Activated B cell treated with CpG ODN at 0.5 μM for 24 hours (primary cell): ENCODE measurements at places on chromosomes 12 and 14. TPM values are rescaled to one million over a fixed set of nuclear protein-coding genes. Genes with fewer than 3 reads are reported as not detected.

DNA sequence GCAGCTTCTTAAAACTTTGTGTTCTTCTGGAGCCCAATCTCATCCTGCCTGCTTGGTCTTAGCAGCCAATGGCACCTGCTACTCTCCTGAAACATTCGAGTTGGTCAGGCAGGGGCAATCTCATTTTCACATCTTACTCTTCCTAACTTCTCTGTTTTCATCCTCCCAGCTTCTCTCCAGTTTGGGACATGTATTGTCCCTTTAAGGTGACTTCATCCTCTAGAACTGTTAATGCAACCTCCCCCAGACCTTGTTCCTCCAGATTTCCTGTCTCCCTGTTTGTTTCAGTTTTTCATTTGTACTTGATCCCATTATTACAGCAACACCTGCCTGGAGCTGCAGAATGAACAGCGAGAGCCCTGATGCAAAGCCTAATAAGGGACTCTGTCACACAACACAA is 31.3 kb downstream of the SERPINA11 start:
- DNase-seq = no peak

Gene DBX2
- not detected in 2 replicates for total RNA-seq

- DNase-seq = no peak
Observed at GRCh38 chr14:23153851-23154796, 29.3 kb downstream of the SLC7A8 start.

GRCh38 chr12:56955631-56956256 is 1.7 kb downstream of the RDH16 start:
- no peak for DNase-seq

Gene KRT7
- total RNA-seq = 0.81 and 1.1 TPM in 2 replicates

DNA sequence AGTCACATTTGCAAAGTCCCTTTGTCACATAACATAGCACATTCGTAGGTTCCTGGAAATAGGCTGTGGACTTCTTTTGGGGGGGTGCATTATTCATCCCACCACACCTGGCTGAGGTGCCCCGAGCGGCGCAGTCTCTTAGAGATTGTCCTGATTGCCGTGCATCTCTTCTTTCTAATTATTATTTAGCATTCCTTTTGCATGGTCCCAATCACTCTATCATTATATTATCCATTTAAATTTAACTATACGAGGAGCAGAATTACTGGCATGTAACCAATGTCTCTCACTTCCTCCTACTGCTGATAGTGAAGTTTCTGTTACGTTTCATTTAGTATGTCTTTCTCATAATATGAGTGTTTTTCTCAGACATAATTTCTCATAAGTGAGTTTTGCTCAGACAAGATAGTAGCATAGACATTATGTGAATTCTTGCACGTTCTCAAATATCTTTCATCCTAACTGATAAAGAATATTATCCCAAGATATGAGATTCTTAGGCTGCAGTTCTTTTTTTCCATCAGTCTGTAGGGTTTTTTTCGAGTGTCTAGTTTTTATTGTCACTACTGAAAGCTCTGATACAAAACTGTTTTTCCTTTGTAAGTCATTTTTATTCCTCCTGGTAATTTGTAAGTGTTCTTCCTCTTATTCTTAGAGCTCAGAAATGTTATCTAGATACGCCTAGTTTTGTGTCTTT is 444.3 kb downstream of the NELL2 start:
- no peak for DNase-seq
